COR-L47 (cell line): ENCODE measurements at places on chromosomes 7 and 10.

DNA sequence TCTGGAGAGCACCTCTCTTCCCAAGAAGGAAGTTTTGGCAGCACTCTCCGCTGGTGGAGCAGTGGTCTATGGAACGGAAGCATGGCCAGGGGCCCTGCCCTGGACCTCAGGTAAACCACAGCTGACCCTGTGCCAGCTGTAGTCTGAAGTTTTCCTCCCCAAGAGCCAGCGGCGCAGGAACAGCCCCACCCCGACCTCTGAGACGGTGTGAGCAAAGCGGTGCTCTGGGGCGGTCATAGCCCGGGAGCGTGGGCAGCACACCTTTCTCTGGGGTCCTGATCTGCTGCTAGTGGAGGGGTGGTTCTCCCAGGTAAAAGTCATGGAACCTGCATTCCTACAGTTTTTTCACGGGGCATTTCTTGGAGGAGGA lies 52.6 kb downstream of the TSPAN15 start:
- no peak for DNase-seq

DNA sequence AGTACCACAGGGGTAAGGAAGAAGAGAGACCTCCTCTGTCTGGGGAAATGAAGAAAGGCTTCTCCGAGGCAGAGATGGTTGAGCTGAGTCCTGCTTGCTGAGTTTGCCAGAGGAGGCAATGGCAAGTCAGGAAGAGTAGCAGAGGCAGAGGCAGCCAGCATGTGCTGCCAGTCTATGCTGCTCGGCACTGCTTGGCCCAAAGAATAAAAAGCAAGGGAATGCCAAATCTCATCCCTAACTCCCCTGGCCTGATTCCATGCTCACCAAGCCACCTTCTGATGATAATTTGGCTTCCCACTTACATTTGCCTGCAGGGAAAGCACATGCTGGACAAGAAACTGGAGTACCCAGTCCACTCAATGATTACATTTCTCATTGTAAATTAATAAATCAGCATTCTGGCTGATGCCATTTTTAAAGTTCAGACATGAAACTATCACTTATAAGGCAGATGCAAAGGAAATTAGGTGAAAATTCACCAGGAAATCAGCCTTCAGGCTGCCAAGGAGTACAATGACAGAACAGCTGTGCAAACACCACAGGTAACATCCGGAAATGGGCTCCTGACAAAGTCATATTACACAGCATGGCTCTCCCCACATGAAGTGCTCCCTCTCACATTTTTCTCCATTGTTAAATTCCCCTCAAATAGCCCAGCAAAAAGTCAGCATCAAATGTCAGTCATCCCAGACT lies 245.9 kb downstream of the MTERF1 start:
- DNase-seq, result peak; percentile 96

GRCh38 chr7:81430150-81430549 lies 339.7 kb downstream of the HGF start:
- no peak for DNase-seq

- no peak for DNase-seq
These were observed 267.5 kb downstream of the CELF2 start for GRCh38 chr10:11285171-11285570.

GRCh38 chr7:75624134-75624832 lies 114.5 kb downstream of the HIP1 start:
- no peak for DNase-seq

DNA sequence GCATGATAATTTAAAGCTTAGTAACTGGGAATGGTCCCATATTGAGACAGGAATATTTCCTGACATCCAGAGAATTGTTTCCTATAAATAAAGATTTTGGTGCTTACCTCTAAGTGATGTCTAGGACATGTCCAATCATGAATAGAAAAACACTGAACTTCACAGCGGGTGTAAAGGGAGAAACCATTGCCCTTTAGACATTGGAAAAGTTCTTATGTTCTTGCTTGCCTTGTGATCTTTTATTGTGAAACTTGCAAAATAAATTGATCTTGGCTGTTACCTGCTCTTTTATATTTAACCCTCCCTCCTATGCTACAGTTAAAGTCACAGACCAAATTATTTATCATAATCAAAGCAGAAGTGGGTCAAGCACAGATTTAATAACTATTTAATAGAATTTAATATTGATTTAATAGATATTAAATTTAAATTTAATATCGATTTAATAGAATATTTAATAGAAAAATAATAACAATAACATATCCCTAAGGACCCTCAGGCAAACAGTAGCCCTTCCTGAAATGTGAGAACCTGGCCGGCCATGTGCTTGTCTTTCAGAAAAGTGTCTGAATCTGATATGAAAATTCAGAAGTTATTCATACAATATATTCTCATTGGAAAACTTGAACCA lies 47.0 kb upstream of the AKR1C1 start:
- DNase-seq, result no peak

GRCh38 chr7:79009647-79010046 lies 443.8 kb downstream of the MAGI2 start:
- DNase-seq, result no peak

GRCh38 chr10:50501924-50502452 lies 121.8 kb downstream of the SGMS1 start:
- no peak for DNase-seq

DNA sequence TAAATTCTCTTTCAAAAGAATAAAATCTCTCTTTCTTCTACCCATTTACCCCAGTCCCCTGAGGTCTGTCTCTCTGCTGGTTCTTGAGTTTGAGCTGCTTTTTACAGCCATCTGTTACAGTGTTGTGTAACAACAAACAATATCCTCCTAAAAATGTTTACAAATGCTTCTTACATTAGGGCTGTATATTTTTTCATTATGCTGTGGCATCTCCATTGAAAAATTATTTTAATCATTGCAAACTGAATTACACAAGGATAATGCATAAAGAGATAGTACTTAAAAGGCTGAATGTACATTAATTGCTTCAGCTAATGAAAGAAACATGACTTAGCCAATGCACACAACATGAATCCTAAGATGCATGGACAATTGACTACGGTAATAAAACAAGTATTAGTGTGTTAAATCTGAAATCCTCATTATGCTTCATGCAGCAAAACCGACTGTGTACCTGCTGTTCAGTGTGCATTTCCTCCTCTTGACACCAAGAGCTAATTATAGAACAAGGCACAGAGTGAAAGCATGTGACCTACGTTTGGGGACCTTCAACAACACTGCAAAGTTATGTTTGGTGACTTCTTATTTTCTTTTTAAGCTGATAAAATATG lies 181.7 kb upstream of the RHOBTB1 start:
- DNase-seq, result no peak

- DNase-seq, result no peak
These were observed 15.2 kb downstream of the SRI start for GRCh38 chr7:88204525-88205110.

DNA sequence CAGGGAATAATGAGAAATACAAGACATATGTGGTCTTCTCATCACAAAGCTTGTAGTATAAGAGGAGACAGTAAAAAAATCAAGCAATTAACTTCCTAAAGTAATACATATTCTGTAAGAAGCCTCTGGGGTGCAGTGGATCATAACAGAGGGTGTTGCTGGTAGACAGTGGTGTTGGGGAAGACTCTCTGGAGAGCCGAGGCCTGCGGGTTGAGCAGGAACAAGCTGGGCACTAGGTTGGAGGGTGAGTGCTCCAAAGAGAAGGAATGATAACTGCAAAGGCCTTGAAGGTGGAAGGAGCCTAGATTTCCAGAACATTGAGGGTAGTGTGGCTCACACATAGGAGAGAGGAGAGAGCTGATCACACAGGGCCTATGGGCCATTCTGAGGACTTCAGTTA lies 1.5 kb downstream of the GIMAP4 start:
- no peak for DNase-seq

- DNase-seq, result no peak
These were observed 40.5 kb upstream of the TM9SF3 start for GRCh38 chr10:96627292-96627691.

GRCh38 chr10:19853831-19854230 lies 37.6 kb downstream of the PLXDC2 start:
- no peak for DNase-seq

- DNase-seq, result no peak
These were observed 64.8 kb downstream of the CALD1 start for GRCh38 chr7:134844200-134844599.

- DNase-seq, result no peak
These were observed 8.6 kb downstream of the TRIM56 start for GRCh38 chr7:101093906-101094305.
